ENCODE measurements at places on chromosomes 3 and 15. TPM values are rescaled to one million over a fixed set of nuclear protein-coding genes. Genes with fewer than 3 reads are reported as not detected.

DNA sequence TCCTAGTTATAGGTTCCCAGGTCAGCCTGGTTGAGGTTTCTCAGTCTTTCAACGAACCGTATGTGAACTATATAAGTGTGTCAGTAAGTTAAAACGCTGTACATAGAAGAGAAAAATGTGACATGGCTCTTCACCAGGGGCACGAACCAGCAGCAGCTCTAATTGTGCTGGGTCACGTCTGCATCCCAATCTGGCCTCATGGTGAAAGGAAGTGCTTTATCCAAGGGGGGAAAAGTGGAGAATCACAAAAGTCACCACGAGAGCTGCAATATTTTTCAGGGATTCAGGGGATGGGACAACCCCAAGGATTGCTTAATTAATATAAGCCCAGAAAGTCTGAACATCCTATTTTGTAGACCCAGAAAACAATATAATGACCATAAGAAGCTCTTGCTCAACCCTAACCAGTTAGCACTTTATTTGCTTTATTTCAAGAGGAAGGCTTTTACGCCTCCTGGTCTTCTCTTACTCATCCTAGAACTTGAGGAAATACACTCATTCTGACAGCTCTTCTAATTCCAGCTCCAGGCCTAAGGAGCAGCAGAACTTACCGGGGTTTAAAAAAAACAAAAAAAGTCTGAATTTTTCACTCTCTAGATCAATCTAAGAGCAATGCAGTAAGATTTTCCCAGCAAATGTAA lies 16.5 kb downstream of the ANXA2 start:
- no peak for DNase-seq

GRCh38 chr3:103767635-103768034 lies 1332.8 kb downstream of the ZPLD1 start:
- DNase-seq: no peak

DNA sequence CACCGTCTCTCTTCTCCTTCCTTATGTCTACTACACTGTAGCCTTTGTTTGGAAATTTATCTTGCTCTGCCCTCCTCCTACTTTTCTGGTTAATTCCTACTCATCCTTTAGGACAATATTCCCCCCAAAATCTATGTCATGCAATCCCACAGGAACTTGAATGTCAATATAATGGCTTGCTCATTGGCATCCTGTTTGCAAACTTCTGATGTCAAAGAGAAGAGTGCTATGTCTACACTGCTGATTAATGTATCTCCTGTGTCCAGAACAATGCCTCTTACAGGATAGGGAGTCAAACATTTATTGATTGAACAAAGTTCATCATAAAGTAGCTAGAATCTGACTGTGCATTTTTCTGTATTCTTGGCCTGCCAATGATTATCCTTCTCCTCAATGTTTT lies 22.8 kb downstream of the SIDT1 start:
- DNase-seq: no peak

The FBXW12 gene
- not detected for total RNA-seq

GRCh38 chr3:70737666-70738290 lies 425.3 kb upstream of the MDFIC2 start:
- DNase-seq: no peak

DNA sequence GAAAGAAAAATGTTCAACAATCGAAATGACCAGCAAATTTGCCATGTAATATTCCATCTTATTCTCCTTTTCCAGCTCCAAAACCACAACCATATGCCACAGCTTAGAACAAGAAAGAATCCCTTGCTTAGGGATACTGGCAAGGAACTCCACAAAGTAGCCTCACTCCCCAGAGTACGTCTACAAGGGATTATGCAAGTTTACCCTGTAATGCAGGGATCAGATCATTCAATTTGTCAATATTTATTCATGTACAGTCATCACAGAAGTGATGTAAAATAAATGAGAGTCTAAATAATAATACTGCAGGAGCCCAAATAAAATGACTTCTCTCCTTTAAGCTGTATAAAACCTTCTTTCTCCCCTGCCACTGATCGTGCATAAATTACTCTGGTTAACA lies 23.5 kb upstream of the MYO1E start:
- no peak for DNase-seq

DNA sequence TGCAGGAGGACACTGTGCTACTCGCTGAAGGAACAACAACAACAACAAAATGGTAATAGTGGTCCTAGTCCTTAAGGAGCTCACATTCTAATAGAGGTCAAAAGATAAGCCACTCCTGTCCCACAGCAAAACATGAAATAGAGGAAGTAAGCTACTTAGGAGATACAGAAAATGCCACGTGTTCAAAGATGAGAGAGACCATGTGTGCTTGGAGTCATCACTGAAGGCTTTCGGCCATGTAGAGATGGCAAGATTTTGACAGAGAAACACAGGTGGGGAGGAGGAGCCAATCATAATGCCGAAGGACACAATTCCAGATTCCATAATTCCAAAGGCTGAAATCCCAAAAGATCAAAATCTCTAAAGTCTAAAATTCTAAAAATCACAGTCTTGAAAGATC lies 24.8 kb upstream of the RIOX2 start:
- DNase-seq: no peak

DNA sequence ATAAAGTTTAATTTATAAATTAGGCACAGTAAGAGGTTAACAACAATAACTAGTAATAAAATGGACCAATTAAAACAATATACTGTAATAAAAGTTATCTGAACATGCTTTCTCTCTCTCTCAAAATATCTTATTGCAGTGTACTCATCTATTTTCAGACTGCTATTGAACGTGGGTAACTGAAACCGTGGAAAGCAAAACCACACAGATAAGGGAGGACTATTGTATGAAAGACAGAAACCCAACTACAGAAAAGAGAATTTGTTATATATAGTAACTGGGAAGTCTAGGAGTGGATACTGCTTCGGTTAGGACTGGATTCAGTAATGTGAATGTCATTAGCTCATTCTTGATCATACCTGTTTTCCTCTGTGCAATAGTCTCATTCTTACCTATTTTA lies 119.3 kb upstream of the DAZL start:
- DNase-seq: no peak

DNA sequence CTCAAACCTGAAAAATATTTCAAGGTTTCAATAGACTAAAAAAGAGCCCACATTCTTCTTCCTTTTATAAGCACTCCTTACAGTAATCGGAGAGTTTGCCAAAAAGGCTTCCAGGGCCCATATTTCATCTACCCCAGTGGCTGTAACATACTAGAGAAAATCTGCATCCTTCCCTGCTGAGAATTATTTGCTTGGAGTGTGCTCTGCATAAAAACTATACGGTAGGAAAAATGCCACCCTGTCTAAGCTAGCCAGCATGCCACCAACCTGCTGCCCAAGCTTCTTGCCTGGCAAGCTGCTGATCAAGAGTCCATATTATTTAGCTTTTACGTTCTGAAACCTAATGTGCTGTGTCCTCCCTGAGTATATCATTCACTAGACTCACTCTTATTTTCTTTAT lies 107.1 kb downstream of the FGF12 start:
- no peak for DNase-seq

DNA sequence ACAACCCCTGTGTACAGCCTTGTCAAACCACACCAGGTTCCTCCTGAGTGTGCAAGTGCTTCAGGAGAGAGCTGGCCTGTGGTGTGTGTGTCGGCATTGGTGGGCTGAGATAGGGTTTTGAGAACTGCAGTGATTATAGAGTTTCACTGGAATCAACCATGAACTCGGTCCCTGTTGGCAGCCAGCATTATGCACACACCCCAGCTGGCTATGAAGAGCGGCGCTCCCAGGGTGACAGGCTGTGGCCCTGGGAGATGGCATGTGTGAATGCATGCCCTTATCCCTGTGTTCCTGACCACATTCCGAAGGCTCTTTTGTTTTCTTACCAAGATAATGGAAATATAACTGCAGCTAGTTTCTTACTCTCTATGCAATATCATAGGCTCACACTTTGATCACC lies 101.8 kb downstream of the SNRK start:
- DNase-seq: no peak

- DNase-seq: no peak
Measured at GRCh38 chr3:56822501-56822900, 20.8 kb upstream of the ARHGEF3 start.

GRCh38 chr3:183524476-183524875 lies 31.0 kb downstream of the KLHL6 start:
- no peak for DNase-seq

DNA sequence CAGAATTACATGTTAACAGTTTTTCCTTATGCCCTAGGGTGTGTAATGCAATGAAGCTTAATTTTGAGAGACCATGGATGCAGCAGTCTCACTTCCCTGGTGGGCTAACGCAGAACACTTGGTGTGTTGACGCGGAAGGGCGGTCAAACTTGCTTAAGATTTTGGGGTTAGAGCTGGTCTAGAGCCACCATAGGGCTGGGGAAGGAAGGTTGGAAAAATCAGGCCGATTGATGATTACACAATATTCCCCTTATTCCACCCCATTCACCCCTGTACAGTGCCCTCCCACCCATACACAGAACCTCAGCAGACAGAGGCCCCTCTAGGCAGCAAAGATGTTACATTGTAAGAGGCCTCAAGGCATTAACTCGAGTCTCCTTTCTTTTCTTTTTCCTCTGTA lies 24.3 kb downstream of the VGLL4 start:
- no peak for DNase-seq

- DNase-seq: no peak
Measured at GRCh38 chr3:72193771-72194430, 409.0 kb upstream of the PROK2 start.

- DNase-seq: no peak
Measured at GRCh38 chr3:172592898-172593669, 69.9 kb upstream of the TNFSF10 start.

GRCh38 chr3:14633417-14633816 lies 18.1 kb upstream of the CCDC174 start:
- DNase-seq: no peak

All from GM23338 (cell line).